Caudate nucleus (tissue), 63 donors: ENCODE measurements at places on chromosomes 2 and 18.

GRCh38 chr2:96325041-96325883 is at the start of gene ITPRIPL1:
Gene ITPRIPL1, plus strand, starts transcription at chr2:96325317. Its CDS starts 523 bp downstream, at chr2:96325840.
- no peak for DNase-seq

GRCh38 chr18:42719221-42719620 is 396.3 kb downstream of the RIT2 start:
- DNase-seq: no peak

DNA sequence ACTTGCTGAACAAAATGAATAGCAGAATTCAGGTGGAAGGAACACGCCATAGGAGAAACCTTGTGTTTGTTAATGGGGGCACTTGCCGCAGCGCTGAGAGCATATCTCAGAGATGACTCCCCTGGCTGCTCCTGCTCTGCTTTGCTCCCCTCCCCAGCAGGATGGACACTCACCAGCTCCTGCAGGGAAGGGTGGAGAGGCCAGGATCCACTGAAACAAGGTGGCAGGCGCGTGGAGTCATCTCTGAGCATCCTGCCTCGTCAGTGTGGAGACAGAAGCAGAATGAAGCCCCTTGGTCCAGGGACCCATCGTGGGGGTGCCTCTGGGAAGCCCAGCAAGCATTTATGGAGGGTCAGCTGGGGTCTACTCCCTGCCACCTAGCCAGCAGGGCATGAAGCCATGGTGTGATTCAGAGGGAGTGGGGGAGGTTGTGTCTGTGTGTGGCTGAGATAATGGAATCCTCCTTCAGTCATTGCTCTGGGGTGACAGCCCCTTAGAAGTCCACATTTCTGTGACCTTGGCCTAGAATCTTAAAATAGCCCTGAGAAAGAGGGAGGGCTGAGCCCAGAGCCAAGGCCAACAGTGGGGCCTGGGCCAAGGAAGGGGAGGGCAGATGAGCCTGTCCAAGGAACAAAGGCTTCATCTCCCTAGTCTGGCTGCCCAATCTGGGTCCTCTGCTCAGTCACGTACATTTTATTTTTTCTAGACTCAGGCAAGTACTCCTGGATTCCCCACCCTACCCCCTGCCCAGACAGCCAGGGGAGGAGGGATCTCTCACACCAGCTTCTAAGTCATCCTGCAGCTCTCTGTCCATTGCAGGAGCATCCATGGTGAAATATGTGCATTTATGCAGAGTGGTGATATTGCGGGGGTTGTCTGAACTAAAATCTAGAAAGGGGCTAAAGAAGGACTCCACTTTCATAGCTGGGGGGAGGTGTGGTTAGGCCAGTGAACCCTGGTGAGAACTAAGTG is 215.4 kb downstream of the ZBTB7C start:
- DNase-seq: no peak

DNA sequence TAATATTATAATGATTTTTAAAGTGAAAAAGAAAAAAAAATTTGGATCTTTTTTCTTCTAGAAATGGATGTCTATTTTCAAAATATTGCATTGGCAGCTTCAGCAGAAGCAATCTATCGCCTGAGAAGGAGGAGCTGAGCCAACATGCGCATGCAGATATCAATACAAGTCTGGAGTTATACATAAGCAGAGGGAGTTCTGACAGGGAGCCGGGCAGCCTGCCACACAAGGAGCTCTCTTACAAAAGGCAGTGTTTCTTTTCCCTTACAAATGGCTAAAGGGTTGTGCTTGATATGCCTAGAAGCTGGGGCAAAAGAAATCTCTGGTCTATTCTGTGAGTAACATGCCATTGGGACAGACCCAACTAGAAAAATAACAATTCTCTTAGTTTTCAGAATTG is 291.9 kb upstream of the TRIB2 start:
- DNase-seq: no peak

GRCh38 chr2:207260947-207261346 is 95.2 kb upstream of the KLF7 start:
- no peak for DNase-seq

- no peak for DNase-seq
These were observed 14.2 kb downstream of the CDK15 start for GRCh38 chr2:201820383-201821007.

- DNase-seq: no peak
These were observed 212.2 kb upstream of the THUMPD2 start for GRCh38 chr2:39991298-39991697.

DNA sequence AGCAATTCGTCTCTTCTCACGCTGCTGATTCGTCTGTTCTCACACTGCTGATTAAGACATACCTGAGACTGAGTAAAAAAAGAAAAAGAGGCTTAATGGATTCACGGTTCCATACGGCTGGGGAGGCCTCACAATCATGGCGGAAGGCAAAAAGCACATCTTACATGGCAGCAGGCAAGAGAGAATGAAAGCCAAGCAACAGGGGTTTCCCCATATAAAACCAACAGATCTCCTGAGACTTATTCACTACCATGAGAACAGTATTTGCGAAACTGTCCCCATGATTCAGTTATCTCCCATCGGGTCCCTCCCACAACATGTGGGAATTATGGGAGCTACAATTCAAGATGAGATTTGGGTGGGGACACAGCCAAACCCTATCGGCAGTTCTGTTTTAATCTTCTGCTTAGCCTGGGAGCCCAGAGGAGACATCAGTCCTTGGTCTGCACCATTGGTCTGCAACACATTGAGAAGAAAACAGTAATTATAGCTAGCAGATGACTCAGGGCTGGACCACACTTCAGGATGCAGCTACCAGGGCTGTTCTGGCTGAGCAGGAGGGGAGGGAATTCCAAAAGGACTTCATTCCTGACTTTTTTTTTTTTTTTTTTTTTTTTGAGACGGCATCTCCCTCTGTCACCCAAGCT is 69.4 kb downstream of the CABLES1 start:
- no peak for DNase-seq

GRCh38 chr2:68250652-68251186 is 1.6 kb downstream of the PPP3R1 start:
- DNase-seq: no peak

DNA sequence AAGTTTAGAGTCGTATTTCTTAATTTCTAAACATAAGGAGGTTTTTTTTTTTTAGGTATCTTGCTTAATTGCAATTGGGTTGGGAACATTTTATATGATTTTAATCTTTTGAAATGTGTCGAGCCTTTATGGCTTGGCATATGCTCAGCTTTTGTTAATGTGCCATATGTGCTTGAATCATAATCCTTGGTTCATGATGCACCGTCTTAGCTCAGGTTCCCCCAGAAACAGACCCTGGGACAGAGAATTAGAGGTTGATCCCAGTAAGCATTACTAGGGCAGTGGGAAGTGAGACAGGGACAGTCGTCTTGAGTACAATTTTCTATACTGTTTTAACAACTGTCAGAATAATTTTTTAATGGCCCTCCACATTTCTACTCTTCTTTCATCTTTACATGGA is 9.3 kb downstream of the CHCHD5 start:
- no peak for DNase-seq

- no peak for DNase-seq
These were observed 985.8 kb upstream of the NRXN1 start for GRCh38 chr2:52017646-52018235.

DNA sequence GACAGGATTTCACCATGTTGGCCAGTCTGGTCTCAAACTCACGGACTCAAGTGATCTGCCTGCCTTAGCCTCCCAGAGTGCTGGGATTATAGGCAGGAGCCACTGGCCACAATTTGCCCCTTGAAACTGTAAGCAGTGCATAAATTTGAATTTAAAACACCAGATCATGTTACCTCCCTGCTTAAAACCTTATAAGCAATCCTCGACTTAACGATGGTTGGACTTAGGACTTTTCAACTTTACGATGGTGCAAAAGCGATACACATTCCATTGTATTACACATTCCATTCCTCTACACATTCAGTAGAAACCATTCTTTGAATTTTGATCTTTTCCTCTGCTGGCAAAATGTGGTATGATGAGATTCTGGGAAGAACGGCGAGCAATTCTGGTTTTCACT is 23.2 kb upstream of the EFR3B start:
- DNase-seq: no peak

GRCh38 chr2:195782156-195782555 is 125.1 kb downstream of the SLC39A10 start:
- no peak for DNase-seq

DNA sequence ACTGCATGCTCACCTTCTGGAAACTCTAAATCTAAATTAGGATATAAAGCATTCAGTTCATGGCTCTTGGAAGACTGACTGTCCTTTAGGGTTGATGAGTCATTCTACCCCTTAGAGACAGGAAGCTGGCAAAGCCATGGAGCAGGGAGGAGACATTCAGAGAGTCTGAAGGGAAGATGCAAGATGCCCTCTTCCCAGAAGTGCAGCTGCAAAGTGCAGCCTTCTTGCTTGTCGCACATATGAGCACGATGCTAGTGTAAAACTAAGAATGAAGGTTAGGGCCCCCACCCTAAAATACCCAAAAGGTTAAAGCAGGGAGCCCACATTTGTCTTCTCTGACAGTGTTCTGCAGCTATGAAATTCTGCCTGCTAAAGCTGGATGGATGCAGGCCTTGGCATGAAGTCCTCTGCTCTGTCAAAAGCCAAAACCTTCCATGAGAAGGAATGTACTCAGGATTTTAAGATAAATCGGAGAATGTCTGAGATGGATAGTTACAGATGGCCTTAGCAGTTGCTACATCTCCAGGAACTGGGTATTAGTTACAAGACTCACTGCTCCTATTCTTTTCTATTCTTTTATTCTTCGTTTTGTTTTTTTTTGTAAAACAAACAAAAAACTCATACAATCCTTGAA is 89.7 kb downstream of the POLE4 start:
- no peak for DNase-seq

DNA sequence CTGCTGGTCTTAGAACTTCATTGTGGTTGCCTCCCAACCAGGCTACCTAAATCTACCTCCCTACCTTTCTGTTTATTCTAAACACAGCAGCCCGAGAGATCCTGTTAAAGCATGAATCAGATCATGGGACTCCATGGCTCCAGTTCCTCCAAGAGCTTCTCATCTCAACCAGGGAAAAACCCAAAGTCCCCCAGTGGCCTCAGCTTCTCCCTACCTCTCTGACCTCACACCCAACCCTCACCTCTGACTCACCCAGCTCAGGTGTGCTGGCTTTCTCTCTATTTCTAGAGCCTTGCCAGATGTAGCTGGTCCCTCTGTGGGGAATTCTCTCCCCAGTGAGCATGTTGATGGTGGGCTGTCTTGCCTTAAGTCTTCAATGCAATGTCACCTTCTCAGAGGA is 93.8 kb upstream of the COPS8 start:
- no peak for DNase-seq

GRCh38 chr2:27175330-27175729 is 26.5 kb downstream of the TCF23 start:
- DNase-seq: no peak

- DNase-seq: no peak
These were observed 18.1 kb upstream of the CCDC74B start for GRCh38 chr2:130162968-130163367.

DNA sequence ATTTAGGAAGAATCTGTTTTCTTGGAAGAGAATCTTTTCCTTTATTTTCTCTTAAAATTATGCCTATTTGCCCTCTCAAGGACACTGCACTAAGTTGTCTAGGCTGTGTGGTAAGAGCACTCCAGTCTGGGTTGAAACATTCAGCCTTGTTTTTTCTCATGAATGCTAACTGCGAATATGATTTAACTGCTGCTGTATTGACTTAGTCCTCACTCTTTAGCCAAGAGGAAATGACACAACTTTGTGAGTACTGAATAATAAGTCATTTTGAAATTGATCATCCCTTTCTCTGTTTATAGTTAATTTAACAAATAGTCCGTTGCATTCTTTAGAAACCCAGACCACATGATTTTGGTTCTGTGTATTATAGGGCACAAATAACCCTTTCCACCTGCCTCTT is 4.5 kb upstream of the RND3 start:
- DNase-seq: no peak

- DNase-seq: no peak
These were observed 22.4 kb upstream of the UGP2 start for GRCh38 chr2:63819256-63819655.

- no peak for DNase-seq
These were observed 42.3 kb downstream of the SPRED2 start for GRCh38 chr2:65390134-65390533.

- no peak for DNase-seq
These were observed 92.1 kb downstream of the LRRC30 start for GRCh38 chr18:7322817-7323485.

GRCh38 chr2:188338463-188338862 is 46.8 kb downstream of the GULP1 start:
- no peak for DNase-seq

GRCh38 chr2:181818840-181819239 is 72.7 kb upstream of the ITPRID2 start:
- no peak for DNase-seq

DNA sequence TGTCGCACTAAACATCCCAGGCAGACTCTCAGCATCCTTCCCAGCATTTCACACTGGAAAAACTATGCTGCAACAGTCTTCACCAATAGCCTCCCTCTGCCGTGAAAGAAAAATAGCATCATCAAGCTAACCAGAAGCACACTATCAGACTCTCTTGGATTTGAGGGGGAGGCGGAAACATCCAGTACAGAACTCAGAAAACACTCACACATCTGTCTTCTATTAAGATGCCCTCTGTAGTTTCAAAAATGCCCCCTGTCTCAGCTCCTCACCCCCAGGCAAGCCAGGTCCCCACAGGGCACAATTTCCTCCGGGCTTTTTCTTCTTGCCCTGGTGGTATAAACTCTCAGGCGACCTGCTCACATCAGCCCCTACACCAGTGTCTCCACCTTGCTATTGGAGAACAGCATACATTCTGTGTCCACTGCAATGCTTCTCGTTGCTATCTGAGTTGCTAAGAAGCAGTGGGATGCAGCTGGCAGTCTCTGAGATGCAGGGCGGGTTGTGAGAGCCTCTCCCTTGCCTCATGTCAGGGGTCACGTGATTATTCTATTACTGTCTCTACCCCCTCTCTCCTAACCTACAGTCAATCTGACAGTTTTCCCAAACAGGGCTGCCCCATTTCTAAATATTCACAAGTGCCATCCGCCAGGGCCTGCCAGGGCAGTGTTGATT is 189.9 kb downstream of the INO80D start:
- DNase-seq: no peak

- DNase-seq: no peak
These were observed 31.1 kb upstream of the PPP1R1C start for GRCh38 chr2:181954538-181954883.

GRCh38 chr2:187988348-187988747 is 303.3 kb upstream of the GULP1 start:
- DNase-seq: no peak

GRCh38 chr2:174343623-174344455 is 9.1 kb downstream of the SP9 start:
- DNase-seq: no peak

- DNase-seq: peak; percentile 21
These were observed 13.0 kb upstream of the FAHD2A start for GRCh38 chr2:95389245-95390119.

- peak; percentile 7 for DNase-seq
These were observed 637 bp upstream of the SFT2D3 start for GRCh38 chr2:127700527-127701192.

GRCh38 chr2:33660416-33661123 is 61.5 kb upstream of the FAM98A start:
- no peak for DNase-seq
